ENCODE measurements at places on chromosomes 13 and 19.

- no peak for DNase-seq
These were observed 24.9 kb upstream of the WDR18 start for GRCh38 chr19:958967-959855.

GRCh38 chr13:40599124-40599523 lies 67.3 kb downstream of the FOXO1 start:
- DNase-seq: no peak

DNA sequence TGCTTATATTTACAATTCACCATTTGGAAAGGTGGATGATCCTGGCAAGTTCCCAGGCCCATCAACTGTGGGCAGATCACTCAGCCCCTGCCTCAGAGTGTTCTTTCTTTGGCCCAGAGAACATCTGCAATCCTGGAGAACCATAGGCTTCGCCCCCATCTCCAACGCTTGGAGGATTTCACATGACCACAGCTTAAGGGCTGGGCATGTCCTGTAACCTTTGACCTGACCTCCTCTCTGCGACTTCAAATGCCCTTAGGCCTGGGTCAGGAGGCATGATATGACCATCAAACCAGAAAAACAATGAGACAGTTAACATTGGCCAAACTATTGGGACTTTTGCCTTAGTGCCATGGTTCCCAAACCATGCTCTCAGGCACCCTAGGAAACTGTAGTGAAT lies 7.2 kb upstream of the MBNL2 start:
- DNase-seq: no peak

DNA sequence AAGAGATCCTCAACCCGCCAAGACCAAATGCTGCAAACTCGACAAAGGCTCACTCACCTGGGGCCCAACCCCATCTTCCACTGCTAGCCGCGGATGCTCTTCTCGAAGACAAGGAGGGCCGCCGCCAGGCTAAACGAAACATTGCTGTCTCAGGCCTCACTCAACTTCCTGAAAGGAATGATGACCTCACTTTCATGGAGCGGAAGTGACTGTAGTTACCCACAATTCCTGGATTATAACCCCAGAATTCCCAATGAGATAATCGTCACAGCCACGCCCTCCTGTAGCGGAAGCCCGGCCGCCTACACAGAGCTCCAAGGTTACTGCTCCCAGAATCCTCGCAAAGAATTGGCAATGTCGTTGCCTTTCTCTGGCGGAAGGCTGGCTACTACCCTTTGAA lies 10.5 kb upstream of the ZNF112 start:
- DNase-seq: no peak

DNA sequence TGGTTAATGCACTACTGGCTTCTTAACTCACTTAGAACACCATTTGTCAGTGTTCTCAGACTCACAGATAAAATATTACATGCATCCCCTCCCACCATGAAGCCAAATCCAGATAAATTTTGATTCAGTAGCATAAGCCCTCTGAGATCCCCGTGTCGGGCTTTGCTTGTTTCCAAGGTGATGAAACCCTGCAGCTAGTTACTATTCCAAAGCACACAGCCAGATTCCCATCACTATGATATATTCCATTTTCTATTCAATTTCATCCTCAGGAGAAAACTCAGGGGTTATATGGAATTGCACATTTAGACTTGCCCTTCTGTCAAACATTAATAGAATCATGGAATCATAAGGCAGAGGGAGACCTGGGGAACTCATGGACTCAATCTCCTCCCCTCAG lies 9.4 kb upstream of the FAM124A start:
- DNase-seq: no peak

- no peak for DNase-seq
These were observed 112.3 kb upstream of the FRY start for GRCh38 chr13:31919241-31919640.

DNA sequence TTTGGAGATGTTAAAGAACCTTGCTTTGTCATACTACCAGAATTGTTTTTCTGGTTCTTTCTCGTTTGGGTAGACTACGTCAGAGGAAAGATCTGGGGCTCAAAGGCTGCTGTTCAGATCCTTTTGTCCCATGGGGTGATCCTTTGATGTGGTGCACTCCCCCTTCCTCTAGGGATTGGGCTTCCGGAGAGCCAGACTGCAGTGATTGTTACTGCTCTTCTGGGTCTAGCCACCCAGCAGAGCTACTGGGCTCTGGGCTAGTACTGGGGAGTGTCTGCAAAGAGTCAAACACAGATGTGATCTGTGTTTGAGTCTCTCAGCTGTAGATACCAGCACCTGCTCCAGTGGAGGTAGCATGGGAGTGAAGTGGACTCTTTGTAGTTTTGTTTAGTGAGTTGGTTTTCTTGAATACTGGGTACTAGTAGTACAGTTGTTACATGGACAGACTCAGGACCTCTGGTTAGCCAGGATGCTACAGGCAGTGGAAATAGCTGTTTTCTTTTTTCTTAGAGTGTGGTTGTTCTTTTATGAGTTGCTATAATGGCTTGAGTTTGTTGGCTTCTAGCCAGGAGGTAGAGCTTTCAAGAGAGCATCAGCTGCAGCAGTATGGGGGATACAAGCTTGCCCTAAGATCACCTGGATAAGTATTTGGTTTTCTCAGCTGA lies 34.4 kb downstream of the DNAJC15 start:
- no peak for DNase-seq

GRCh38 chr19:29687897-29688728 lies 22.9 kb downstream of the PLEKHF1 start:
- no peak for DNase-seq

GRCh38 chr19:20611866-20612265 lies 46.3 kb upstream of the ZNF737 start:
- DNase-seq: no peak

- DNase-seq: no peak
These were observed 6.2 kb downstream of the ERVK3-1 start for GRCh38 chr19:58311345-58311865.

DNA sequence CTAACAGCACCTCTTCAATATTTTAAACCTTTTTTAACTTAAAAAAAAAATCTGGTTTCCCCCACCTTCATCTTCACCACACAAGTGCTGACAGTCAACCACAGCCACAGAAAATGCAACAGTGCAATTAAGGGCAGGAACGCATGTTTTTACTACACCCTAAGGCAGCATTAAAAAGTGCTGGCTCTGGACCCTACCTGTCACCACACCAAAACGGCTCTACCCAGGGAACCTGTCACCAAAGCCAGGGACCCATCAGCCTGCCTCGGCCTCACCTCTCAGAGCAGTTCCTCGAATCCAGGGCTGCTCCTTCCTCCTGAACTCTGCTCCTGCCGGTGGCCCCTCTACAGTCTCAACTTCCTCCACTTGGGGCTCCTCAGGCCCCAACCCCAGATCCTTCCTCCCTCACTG lies 22.5 kb upstream of the SLC35E1 start:
- DNase-seq: no peak

GRCh38 chr13:45439781-45440462 lies 21.7 kb upstream of the SLC25A30 start:
- no peak for DNase-seq

GRCh38 chr19:47719047-47719859 lies 6.0 kb downstream of the EHD2 start:
- peak; percentile 96 for DNase-seq

- no peak for DNase-seq
These were observed 21.5 kb upstream of the SLC39A3 start for GRCh38 chr19:2761309-2761677.
